Bone marrow (tissue), 2 donors: ENCODE measurements at places on chromosomes 13 and 19.

GRCh38 chr19:9796113-9796773, 22.6 kb downstream of the FBXL12 start:
- DNase-seq: peak; percentile 33

GRCh38 chr19:18800079-18800478, 9.0 kb upstream of the COMP start:
- DNase-seq: no peak

GRCh38 chr13:68160466-68160865, 930.3 kb upstream of the PCDH9 start:
- DNase-seq: no peak

DNA sequence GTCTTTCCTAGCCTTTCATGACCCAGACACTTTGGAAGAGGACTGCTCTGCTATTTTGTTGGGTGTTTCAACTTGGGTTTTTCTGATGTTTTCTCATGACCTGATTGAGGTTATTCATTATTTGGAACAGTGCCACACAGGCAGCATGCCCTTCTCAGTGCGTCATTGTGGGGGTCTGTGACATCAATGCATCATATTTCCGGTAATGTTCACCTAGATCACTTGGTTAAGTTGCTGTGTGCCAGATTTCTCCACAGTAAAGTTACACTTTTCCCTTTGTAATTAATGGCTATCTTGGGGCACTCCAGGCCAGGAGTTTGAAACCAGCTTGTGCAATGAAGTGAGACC, 124.4 kb downstream of the SIPA1L3 start:
- DNase-seq: no peak

- DNase-seq: no peak
These were observed 337.6 kb downstream of the SLITRK6 start for GRCh38 chr13:85461621-85462020.

GRCh38 chr13:45940061-45940460, 88.5 kb upstream of the SIAH3 start:
- no peak for DNase-seq

DNA sequence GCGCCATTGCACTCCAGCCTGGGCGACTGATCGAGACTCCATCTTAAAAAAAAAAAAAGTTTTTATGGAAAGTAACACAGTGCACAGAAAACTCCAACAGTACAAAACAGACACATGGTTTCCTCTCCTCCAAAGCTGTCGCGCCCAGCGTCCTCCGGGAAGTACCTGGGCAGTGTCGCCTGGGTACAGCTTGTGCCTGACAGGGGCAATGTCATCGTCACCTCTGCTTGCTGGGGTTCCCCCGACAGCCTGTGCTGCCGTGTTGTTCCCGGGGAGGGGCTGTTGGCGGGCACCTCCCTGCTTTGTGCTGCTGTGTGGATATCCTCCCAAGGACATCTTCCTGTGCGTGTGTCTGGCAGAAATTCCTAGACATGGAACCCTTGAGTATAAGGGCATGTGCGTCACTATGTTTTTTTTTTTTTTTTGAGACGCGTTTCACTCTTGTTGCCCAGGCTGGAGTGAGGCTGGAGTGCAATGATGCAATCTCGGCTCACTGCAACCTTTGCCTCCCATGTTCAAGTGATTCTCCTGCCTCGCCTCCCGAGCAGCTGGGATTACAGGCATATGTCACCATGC, 2.4 kb upstream of the F2RL3 start:
- no peak for DNase-seq
